Fibroblast of skin of abdomen (primary cell): ENCODE measurements at places on chromosomes 5 and 9.
A peak's percentile ranks its signal among the peaks of the same experiment; 100 is the strongest.

- DNase-seq: no peak
These were observed 253.1 kb downstream of the PBX3 start for GRCh38 chr9:126000256-126000655.

DNA sequence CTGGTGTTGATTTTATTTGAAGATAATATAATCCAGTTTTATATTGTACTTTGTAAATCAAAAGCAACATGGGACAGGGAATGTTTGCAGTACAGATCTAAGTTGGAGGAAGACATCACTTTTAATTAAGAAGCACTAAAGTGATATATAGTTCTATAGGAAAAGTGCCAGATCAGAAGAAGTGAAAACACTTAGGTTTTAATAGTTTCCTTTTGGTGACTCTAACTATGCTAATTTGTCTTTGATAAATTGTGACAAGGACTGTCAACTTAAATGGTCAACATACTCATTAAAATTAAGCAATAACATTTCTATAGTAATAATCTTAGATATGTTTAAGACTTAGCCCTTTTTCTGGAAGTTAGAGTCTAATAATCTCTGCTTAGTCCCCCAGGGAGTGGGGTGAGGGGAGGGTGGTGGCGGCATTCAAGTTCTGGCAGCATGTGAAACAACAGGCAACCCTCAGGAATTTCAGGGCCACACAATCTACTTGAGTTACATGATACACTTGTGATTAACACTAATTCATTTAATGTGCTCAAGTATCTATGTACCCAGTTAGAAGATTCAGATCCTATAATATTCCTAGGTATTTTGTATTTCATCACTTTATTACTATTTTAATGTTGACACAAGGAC is 1026.5 kb downstream of the NR2F1-AS1 start:
- DNase-seq: no peak

DNA sequence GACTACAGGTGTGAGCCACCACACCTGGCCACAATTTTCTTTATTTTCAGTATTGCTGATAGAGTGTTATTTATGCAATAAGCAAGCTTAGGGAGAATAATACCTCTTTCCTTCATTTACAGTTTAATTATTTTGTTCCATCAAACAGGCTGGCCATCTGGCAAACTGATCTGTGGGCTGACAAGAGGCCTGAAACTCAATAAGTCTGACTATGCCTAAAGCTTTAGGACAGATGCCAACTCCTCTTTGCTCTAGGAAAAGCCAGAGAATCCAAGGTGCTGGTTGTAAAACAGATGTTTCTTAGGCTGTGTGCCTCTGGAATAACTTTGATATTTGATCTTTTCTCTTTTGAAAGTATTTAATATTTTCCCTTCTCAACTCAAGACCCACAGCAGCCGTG is 98.4 kb downstream of the TARS1 start:
- DNase-seq: no peak

- no peak for DNase-seq
These were observed 20.9 kb downstream of the RPS23 start for GRCh38 chr5:82257247-82257646.

DNA sequence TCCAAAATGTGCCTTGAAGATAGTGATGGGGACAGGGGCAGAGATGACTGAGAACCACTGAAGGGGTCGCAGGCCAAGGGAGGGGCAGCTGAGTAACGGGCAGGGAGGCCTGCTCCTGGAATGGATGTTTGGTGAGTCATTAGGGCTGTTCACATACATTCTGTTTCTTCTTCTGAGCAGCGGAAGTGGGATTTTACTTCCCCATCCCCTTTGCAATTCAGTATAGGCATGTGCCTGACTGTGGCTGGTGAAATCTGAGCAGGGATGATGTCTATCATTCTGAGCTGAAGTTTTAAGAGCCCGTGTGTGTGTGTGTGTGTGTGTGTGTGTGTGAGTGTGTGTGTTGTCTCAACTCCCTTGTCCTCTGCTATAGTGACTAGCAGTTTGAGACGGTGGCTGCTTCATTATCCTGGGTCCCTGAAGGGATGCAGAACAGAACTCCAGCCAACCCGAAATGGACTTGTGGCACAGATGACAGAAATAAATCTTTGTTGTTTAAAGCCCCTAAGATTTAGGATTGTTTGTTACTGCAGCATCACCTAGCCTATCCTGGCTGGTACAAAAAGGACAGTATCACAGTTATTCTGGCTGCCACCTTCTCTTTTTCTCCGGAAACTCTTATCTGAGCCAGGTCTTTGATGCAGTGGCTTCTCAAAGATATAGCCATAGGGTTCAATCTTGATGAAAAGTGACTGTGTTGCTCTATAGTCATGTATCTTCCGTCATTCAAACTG is 29.2 kb upstream of the TGFBI start:
- peak; percentile 98 for DNase-seq

DNA sequence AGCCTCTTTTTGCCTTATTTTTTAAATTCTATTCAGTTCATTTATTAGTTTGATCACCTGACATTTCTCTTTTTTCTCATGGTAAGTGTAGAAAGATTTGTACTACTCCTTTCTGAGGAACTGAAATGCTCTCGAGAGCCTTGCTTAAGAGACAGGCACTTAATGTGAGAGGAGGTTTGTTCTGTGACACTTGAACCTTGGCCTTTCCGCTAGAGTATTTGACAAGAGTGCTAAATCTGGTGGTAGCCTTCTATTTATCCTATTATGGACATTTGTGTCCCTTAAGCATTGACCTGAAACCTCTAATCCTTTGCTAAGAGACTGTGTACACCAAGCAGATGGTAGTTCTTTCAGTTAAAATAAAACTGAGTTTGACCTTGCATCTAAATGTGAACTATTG is 805.0 kb upstream of the PTPRD start:
- no peak for DNase-seq

- DNase-seq: no peak
These were observed 29.4 kb upstream of the FGF1 start for GRCh38 chr5:142715291-142715690.

GRCh38 chr9:82183181-82183860 is 194.7 kb downstream of the SPATA31D1 start:
- no peak for DNase-seq

- no peak for DNase-seq
These were observed 3.3 kb upstream of the CDC20B start for GRCh38 chr5:55176176-55176818.

DNA sequence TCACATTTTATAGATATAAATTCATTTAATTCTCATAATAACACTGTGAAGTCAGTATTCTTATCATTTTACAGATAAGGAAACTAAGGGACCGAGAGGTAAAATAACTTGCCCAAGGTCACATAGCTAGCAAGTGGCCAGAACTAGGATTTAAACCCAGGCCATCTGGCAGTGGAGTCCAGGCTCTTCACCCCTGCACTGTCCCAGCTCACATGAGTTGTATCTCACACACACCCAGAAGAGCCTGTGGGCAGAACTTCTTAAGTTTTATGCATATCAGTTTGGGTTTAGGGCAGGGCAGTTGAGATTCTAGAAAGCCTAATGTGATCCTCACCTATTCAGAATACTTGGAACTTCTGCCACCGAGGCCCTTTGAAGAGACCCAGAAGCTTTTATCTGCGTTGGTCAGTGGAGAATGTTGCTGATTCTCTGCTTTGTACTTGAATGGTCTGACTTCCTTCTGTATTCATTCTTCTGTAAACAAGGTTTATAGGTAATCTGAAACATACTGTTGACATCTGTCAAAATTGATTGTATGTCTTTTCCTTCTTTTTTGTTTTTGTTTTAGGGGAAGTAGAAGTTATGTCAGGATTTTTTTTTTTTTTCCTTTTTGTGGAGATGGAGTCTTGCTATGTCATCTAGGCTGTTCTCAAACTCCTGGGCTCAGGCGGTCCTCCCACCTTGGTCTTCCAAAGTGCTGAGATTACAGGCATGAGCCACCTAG is 75.8 kb downstream of the KIAA1958 start:
- DNase-seq: no peak

- peak; percentile 88 for DNase-seq
These were observed 33.9 kb downstream of the OLFML2A start for GRCh38 chr9:124810663-124811355.

DNA sequence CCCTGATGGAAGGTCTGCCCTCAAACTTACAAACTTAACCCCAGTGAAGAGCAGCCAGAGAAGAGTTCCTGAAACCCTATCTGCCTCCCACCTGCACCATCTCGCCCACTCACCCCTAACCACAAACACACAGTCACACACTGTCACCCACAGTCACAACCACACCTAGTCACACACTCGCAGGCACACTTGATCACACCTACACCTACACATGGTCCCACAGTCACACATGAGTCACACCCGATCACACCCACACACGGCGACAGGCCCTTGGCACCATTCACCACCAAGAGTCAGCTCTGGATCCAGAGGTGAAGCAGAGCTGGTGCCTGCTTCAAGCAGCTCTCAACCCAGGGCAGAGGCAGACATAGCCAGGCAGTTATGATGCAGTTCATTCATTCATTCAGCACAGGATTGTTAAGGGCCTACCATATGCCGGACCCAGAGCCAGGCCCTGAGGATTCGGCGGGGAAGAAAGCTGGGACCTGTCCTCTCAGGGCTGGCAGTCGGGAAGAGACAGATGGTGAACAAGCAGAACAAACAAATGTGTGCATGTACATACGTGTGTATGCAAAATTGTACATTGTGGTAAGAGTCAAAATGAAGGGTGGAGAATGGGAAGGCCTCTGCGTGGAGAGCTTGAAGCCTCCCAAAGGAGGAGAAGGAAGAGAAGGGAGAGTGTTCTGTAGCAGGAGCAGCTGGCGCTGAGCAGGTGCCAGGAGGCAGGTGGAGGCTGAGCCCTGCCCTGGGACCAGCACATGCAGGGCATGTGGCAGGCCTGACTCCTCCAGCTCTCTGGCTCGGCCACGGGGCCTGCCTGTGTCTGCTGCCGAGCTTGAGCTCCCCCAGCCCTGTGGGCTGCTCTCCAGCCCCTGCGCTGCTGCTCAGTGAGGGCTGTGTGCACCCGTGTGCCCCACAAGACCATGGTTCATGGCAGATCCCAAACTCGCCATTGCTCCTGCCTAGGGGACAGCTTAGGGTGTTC is 6.4 kb downstream of the TSPAN17 start:
- DNase-seq: no peak

DNA sequence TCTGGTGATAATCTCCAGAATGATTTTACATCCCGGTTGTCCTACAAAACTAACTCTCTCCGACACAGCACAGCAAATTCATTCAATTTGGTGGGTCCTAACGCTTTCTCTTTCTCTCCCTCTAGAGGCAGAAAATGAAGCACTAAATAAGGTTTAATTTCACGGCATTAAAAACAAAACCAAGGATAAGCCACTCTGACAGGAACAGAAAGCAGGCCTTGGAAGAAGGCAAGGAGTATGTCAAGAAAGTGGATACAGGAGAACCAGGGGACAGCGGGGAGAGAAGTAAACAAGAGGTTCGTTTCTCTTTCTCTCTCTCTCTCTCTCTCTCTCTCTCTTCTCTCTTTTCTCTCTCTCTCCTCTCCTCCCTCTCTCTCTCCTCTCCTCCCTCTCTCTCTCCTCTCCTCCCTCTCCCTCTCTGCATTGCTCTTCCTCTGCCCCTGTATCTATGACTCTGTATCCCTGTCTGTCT is 49.8 kb downstream of the EBF1 start:
- peak; percentile 70 for DNase-seq

GRCh38 chr5:11595045-11595444 is 309.2 kb downstream of the CTNND2 start:
- DNase-seq: no peak

- DNase-seq: no peak
These were observed 92.5 kb upstream of the TAS2R1 start for GRCh38 chr5:9722601-9723180.

- peak; percentile 81 for DNase-seq
These were observed 83.0 kb upstream of the PRLR start for GRCh38 chr5:35313291-35313690.

- no peak for DNase-seq
These were observed 1350.1 kb upstream of the C9orf72 start for GRCh38 chr9:28923351-28923750.

DNA sequence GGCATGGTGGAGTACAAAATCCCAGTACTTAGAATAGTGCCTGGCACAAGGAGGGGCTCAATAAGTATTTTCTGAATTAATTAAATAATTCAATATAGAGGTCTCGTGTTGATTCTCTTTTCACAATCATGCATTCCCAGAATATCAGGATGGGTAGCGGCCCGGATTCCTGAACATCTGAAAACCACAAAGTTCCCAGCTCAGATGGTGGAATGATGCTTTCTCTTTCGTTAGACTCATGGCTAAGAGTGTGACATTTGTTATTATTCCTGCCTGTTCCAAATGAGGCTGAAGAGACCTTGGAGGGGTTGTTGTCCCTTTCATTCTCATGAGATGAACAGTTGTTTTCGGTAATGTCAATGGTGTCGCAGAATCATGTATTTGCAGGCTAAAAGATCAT is 95.4 kb upstream of the LIFR start:
- peak; percentile 55 for DNase-seq

GRCh38 chr5:133408322-133408721 is 204.0 kb downstream of the FSTL4 start:
- no peak for DNase-seq

- DNase-seq: peak; percentile 61
These were observed 15.0 kb downstream of the GALNT10 start for GRCh38 chr5:154205441-154206117.

GRCh38 chr5:86983208-86983607 is 284.5 kb upstream of the RASA1 start:
- no peak for DNase-seq

DNA sequence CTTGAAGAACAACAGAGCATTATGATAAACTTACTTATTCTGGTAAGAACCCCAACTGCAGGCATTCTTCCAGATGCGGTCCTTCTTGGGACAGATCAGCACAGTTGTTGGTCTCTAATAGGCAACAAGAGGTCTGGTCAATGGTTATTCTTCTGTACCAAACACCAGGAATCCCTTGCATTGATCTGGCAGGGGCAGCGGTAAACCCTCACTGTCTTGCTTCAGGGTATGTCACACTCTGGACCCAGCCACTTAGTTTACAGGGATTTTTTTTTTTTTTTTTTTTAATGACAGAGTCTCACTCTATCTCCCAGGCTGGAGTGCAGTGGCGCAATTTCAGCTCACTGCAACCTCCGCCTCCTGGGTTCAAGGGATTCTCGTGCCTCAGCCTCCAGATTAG is 1.3 kb upstream of the FAM193B start:
- DNase-seq: no peak

DNA sequence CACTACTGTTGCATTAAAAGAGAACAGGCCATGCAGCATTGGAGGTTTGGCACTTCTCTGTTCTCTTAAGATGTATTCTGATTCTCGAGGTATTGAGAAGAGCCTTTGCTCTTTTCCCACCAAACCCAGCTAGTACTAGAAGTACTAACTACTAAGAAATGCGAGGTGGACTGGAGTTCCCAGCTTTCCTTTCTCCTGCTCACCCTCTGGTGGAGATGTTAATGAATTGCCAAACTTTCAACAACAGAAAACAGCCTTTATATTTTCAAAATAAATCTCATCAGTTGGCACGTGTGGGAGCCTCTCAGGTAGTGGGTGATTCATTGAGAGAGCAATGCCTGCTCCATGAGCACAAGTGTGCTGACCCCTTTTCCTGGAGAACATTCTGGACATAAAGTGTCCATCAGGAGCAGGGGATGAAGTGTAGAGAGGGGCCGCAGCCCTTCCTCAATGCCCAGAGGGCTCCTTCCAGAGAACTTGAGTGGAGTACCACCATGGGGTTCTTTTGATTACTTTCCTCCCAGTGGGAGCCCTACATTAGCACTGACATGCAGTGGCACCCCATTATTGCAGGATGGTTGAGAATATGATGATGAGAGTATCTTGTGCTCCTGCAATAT is 45.7 kb downstream of the TMEM174 start:
- peak; percentile 71 for DNase-seq

GRCh38 chr9:12305211-12305610 is 388.0 kb upstream of the TYRP1 start:
- no peak for DNase-seq
